Stimulated activated CD4-positive, alpha-beta T cell treated with anti-CD3 and anti-CD28 coated beads, Interleukin-1b, Interleukin-23, amount 100 ng/mL, for 4 hours (primary cell): ENCODE measurements at places on chromosomes 1 and 21.
A peak's percentile ranks its signal among the peaks of the same experiment; 100 is the strongest.

- DNase-seq: no peak
These were observed 769 bp downstream of the GPSM2 start for GRCh38 chr1:108877348-108878159.

DNA sequence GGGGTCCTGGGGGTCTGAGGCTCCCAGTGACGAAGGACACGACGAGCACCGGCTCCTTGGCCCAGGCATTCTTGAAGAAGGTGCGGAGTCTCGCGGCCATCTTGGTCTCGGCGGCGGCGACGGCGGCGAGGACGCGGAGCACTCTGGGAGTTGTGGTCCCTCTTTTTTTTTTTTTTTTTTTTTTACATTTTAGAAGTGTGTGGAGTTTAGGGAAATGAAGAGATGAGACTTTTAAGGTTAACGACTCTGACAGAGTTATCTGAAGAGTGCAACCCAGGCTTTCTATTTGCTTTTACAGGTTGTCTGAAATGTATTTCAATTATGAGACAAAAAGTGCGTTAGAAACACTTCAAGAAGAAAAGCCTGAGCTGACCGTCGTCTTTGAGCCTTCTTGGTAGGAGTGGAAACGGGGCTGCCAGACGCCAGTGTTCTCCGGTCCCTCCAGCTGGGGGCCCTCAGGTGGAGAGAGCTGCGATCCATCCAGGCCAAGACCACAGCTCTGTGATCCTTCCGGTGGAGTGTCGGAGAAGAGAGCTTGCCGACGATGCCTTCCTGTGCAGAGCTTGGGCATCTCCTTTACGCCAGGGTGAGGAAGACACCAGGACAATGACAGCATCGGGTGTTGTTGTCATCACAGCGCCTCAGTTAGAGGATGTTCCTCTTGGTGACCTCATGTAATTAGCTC, 9.7 kb downstream of the OR2B11 start:
- peak; percentile 19 for DNase-seq

- no peak for DNase-seq
These were observed 44.0 kb upstream of the DAB1 start for GRCh38 chr1:57467830-57468229.

- DNase-seq: no peak
These were observed 1.6 kb downstream of the PCAT6 start for GRCh38 chr1:202812176-202813026.

DNA sequence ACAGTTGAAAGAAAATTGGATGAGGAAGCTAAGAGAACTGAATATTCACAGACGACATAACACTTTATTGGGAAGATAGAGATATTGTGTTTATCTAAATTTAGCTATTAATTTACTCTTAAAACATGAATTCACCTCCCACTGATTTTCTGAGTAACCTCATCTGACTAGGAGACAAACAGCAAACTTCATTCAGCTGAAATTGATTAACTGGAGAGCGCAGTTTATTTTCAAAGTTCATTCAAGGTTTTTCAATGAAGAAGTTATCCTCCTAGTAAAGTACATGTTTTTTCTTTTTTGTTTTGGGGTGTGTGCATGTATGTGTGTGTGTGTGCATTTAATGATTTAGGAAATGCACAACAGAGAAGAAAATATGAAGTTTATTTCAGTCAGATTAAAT, 215.0 kb downstream of the KCNT2 start:
- no peak for DNase-seq

DNA sequence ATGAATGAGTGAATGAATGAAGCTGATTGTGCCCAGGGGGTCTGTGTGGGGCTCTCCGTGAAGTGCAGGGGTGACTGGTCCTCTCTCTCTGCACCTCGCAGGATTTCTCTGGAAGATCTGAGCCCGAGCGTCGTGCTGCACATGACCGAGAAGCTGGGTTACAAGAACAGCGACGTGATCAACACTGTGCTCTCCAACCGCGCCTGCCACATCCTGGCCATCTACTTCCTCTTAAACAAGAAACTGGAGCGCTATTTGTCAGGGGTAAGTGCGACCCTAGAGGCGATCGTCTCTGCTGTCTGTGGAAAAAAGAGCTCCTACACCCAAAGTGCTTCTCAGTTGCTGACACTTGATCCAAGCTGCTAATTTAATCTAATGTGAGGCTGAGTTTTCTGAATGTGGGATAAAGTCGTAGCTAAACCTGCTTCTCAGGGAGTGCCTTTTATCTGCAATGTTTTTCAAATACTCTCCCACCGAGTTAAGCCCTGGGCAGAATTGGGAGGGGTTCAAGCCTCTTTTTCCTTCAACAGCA, 101.7 kb downstream of the HUNK start:
- no peak for DNase-seq

DNA sequence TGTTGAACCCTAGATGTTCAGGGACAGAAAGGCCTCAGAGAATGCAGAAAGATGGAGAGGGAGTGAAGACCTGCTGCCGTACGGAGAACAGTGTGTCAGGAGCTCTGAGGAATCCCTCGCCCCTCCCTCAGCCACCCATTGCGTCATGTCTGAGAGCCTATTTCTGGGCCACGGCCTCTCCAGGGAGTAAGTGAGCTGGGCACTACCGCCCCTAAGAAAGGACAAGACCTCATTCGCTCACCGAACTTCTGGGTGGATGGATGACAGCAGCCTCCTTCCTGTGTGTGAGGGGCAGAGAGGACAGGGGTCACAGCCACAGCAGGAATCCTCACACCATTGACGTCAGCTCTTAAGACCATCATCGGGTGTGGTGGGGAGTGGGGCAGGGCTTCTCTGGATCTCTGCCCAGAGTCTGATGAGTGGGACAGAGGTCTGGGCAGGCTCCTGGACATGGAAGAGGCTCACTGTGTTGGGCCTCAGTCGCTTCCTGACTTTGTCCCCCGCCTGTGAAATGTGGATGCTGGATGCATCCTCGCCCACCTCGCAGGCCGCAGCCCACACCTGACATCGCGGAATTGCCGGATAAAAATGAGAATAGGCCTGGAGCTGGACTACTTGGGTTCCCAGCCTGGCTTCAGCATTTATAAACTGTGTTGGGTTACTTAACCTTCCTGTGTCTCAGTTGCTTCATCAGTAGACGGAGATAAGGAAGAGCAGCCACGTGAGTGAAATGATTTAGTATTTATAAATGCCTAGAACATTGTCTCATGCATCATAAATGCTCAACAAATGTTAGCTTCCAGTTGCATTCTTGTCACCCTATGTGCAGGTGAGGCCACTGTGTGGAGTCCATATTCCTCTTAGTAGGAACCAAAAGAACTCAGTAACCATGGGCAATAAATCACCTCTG, 238.6 kb downstream of the TRABD2B start:
- DNase-seq: no peak

GRCh38 chr21:39029086-39029755, 154.0 kb downstream of the PSMG1 start:
- no peak for DNase-seq

- peak; percentile 1 for DNase-seq
These were observed 7.8 kb upstream of the SRRM1 start for GRCh38 chr1:24635195-24635843.

DNA sequence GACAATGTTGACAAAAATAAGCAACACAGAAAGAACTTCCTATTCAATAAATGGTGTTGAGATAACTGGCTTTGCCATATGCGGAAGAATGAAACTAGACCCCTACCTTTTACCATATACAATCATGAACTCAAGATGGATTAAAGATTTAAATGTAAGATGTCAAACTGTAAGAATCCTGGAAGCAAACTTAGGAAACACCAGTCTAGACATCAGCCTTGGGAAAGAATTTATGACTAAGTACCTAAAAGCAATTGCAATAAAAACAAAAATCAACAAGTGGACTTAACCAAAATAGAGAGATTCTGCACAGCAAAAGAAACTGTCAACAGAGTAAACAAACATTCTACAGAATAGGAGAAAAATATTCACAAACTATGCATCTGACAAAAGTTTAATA, 16.1 kb upstream of the CLDN8 start:
- no peak for DNase-seq

DNA sequence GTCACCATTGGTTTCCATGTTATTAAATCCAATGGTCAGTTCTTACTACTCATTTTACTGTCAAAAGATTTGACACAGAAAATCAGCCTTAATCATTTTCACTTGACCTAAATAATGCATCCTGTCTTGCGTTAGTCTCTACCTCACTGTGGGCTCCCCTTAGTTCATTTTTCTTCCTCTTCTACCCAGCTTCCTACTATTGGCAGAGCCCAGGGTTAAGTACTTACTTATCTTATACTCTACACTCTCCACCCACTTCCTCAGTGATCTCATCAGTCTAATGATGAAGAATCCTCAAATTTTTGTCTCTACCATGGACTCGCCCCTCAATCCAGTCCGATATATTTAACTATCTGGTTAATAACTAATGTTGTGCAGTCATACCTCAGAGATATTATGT, 735.9 kb downstream of the KCNT2 start:
- no peak for DNase-seq

DNA sequence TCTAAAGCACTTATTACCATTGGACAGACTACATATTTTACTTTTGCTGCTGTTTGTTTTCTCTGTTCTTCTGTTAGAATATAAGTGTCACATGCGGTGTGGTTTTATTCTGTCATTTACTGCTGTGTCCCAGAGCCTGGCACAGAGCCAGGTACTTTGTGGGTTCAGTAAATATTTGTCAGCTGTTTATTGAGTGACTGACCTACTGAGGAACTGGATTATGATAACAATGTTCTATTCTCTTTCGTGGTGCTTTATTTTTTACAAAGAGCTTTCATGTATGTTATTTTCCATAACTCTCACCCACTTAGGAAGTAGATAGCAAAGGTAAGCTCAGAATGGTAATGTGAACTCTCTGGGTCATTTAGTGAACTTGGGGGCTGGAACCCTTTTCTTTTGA, 118.8 kb downstream of the RWDD3 start:
- DNase-seq: no peak

- DNase-seq: no peak
These were observed 36.2 kb upstream of the FHAD1 start for GRCh38 chr1:15210651-15211375.

GRCh38 chr1:116503546-116504307, 67.1 kb downstream of the CD58 start:
- no peak for DNase-seq

DNA sequence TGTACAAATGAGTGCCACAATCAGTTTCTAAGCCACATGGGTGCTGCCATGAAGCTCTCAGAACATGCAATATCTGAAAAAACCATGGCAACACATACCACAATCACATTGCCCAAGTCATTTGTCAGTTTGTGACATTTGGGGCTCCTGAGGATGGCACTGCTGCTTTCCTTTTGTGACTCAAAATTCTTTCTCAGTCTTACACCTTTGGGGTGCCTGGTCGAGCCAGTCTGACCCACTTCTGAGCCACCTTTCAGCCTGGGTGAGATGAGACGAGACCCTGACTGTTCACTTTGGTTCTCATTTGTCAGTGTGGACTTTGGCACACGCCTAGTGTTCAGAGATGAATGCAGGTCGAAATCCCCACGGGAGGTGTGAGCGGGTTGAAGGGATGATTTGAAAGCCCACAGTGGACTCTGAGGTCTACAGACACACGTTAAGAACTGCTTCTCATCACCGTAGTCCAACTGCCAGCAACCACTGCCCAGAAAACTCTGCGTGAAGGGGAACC, 8.0 kb downstream of the BATF3 start:
- DNase-seq: no peak

- DNase-seq: no peak
These were observed 231.3 kb downstream of the ADGRL2 start for GRCh38 chr1:82032068-82032467.

DNA sequence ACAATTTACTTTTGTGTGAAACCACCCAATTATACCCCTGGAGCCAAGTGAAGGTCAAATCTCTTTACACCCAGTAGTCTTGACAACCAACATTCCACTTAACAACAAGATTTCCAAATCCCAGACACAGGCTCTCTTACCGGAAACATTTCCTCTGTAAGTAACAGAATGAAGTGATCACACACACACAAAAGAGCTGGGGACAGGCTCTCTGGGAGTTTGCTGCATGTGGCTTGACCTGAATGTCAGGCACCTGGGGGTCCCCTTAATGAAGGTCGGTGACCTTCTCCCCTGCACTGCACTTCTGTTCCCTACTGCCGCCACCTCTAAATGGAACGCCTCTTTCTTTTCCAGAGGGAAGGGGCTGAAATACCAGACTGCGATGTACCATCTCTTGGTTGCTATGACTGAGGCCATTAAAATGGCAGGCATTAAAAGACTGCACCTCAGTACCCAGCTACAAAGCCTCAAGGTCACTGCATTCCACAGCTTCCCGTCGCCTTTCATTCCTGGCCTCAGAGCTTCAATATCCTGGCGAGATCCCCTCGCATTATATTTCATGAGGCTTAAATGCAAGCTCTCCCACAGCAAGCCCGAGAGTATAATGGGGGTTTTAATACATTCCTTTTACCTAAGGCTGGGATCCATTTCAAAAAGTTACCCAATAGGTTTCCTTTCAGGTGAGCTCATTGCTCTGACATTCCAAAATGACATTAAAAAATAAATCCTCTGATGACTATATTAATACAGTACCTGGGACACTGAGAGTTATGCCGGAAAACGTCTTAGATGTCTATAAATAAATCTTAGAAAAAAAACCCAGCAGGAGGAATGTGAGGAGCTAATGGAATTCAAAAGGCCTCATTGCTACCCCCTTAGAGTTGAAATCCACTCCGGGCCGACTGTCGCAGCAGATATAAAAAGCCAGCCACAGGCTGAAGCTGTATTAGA, 90.9 kb upstream of the DIRAS3 start:
- DNase-seq: no peak

GRCh38 chr1:211099393-211099792, 34.6 kb downstream of the KCNH1 start:
- no peak for DNase-seq

DNA sequence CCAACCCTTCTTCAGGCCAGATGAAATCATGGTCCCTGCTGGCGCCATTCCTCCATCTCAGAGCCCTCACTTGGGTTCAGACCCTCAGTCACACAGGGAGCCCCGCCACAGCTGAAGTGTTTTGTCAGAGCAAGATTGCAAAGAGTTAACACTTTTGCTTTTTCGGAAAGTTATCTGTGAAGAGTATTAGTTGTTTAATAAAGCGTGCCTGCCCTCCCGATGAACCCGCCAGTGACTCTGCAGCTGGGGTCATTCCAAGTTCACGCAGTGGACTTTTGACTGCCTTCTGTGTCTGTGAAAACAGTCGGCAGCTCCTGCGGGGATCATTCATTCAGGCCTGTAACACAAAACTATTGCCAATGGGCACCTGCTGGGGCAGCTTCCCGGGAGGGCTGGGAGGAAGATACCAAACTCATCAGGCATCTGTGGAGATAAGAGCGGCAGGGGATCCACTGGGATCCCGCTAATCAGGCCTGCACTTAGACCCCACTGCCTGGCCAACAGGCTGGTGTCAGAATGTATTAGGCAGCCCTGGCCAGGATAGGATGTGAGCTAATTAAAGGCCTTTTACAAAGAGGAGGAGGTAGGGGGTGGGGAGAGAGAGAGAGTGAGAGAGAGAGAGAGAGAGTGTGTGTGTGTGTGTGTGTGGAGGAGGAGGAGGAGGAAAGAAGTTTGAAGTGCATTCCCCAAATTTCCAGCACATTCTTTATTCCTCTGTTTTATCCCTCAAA, 184.5 kb downstream of the DHRS3 start:
- DNase-seq: no peak

DNA sequence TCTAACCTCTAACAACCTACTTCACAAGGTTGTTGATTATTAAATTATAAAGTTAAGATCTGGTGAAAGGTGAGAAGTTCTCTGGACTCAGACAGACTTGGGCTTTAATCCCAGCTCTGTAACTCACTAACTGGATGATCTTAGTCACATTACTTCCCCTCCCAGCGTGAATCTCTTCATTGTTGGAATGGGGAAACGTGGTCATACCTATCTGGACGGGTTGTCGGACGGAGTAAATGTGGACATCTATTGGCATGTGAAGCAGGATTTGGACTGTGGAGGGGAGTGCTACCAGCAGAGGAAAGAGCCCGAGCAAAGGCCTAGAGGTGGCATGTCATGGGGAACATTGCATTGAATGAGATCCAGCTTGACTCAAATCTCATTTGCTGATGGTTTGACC, 45.1 kb upstream of the RPL11 start:
- no peak for DNase-seq
